Astrocyte (in vitro differentiated cells and primary cell): ENCODE measurements at places on chromosomes 4 and X.
A peak's percentile ranks its signal among the peaks of the same experiment; 100 is the strongest.

GRCh38 chr4:7807351-7807921 lies 132.2 kb downstream of the AFAP1 start:
- peaks cover 40% of the 10 kb centered on the region for H3K4me1 ChIP-seq
- DNase-seq, result no peak
- no peak overlapping the region for H3K4me3 ChIP-seq
- H3K27me3 ChIP-seq, result no peaks in the 10 kb centered on the region

- no peak overlapping the region for H3K27ac ChIP-seq
- H3K36me3 ChIP-seq, result no peaks in the 10 kb centered on the region
- no peaks in the 10 kb centered on the region for H3K4me1 ChIP-seq
- DNase-seq, result no peak
- H3K27me3 ChIP-seq, result no peaks in the 10 kb centered on the region
These were observed 145.1 kb upstream of the ARHGEF9 start for GRCh38 chrX:63930140-63930539.

GRCh38 chrX:40871385-40872082 lies 136.2 kb upstream of the MED14 start:
- DNase-seq, result peak; percentile 37
- no peak overlapping the region for H3K27ac ChIP-seq
- peaks cover 15% of the 10 kb centered on the region for H3K4me1 ChIP-seq
- H3K36me3 ChIP-seq, result no peaks in the 10 kb centered on the region
- H3K4me3 ChIP-seq, result no peak overlapping the region

- H3K36me3 ChIP-seq, result no peaks in the 10 kb centered on the region
- peaks cover 7% of the 10 kb centered on the region for H3K4me1 ChIP-seq
- no peaks in the 10 kb centered on the region for H3K27me3 ChIP-seq
- H3K27ac ChIP-seq, result no peak overlapping the region
These were observed 82.9 kb downstream of the ANKRD50 start for GRCh38 chr4:124629681-124630080.

DNA sequence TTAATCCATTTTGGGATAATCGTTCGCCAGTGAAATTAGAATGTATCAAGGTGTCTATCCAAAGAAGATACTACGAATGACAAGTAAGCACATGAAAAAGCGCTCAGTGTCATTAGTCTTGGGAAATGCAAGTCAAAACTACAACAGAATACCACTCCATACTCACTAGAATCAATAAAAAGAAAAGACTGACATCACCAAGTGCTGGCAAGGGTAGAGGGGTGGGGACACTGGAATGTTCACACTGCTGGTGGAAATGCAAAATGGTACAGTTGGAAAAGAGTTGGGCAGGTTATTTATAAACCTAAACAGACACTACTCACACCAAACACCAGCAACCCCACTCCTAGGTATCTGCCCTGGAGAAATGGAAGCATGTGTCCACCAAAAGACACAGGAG lies 11.2 kb downstream of the WDR1 start:
- peaks cover 78% of the 10 kb centered on the region for H3K4me1 ChIP-seq
- peak overlapping the region; percentile 51 for H3K27ac ChIP-seq
- H3K27me3 ChIP-seq, result no peaks in the 10 kb centered on the region
- DNase-seq, result no peak

DNA sequence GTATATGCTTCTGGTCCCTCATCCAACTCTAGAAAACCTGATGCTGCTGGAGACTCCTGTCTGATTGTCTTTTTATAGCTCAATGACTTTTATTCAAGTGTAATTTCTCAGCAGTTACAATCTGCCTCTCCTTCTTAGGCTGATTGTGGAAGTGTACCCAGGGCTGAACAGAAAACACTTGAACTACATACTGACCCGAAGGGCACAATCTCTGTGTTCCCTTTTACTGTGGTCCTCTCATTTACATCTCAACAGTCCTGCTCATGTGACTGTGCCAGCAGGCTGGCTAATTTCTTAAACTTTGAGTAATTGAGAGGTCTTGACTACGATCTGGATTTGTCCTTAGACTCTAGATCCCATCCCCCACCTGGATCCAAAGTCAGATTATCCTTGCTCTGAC lies 863.4 kb downstream of the PDHA2 start:
- no peak overlapping the region for H3K4me3 ChIP-seq
- H3K27ac ChIP-seq, result no peak overlapping the region
- no peaks in the 10 kb centered on the region for H3K27me3 ChIP-seq
- no peaks in the 10 kb centered on the region for H3K4me1 ChIP-seq

DNA sequence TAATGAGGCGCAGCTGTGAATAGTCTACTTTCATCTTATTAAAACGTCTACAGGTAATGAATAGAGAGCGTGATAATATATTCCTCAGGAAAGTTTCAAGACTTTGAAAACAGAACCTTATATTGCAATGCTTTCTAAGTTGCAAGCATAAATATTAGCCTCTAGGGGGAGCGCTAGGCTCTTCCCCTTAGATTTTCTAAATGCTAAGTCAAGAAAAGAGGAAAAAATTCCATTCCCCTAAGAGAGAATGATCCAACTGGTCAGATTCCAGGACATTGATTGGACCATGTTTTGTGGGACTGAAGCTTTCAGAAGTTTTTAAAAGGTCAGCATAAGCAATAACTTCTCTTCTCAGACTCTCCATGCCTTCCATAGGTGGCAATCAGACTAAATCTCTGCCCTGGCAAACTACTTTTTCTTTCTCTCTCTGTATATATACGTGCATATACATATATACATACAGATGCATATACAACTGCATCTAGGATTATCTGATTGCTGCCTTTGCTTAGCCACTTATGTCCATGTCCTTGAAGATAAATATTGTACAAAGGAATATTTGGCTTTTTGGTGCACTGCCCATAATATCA lies 492.9 kb downstream of the INPP4B start:
- peak; percentile 63 for DNase-seq
- no peak overlapping the region for H3K4me3 ChIP-seq
- H3K27me3 ChIP-seq, result no peaks in the 10 kb centered on the region

DNA sequence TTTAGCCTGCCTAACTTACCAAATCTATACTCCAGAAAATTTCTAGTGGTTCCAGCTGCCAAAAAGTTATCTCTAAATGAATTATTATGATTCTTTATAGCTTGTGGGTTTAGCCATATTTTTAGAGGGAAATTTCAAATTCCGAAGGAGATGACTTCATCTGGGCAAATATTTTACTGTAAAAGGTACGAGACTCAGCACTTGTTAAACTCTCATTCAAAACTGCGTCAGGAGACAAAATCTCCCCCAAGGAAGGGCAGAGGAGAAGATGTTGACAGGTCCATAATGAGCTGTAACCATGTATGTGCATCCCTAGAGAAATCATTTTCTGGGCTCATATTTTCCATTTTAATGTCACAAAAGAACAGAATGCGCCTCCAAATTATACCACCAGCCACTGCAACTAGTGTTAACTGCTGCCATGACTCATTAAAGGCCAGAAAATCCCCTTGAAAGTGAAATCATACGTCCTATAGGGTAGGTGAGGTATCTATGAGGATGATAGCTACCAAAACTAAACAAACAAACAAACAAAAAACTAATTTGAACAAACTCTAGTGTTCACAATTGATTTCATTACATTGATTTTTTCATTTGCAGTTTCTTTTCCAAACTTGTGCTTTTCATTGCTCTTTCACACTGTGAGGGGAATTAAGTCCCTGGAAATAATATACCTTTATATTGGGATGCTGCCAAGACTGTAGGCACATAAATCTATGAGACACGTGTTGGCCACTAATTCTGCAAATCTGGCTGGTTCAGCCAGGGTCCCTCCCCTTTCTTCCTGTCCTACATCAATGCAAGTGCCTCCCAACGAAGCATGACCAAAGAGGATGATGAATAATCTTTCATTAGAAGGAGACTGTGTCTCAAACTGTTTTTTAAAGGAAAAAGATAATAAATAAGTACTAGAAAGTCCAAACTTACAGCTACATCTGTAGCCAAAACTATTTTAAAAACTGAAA lies 85.8 kb downstream of the ARHGAP6 start:
- no peaks in the 10 kb centered on the region for H3K4me1 ChIP-seq
- no peaks in the 10 kb centered on the region for H3K27me3 ChIP-seq
- no peak overlapping the region for H3K4me3 ChIP-seq
- H3K36me3 ChIP-seq, result no peaks in the 10 kb centered on the region
- DNase-seq, result no peak

- H3K4me1 ChIP-seq, result no peaks in the 10 kb centered on the region
- DNase-seq, result no peak
- no peaks in the 10 kb centered on the region for H3K36me3 ChIP-seq
- no peak overlapping the region for H3K4me3 ChIP-seq
- no peaks in the 10 kb centered on the region for H3K27me3 ChIP-seq
These were observed 384.8 kb downstream of the FAM133A start for GRCh38 chrX:94058728-94059382.

- H3K27me3 ChIP-seq, result no peaks in the 10 kb centered on the region
- no peak for DNase-seq
- H3K27ac ChIP-seq, result peak overlapping the region; percentile 85
- H3K36me3 ChIP-seq, result peaks cover 5% of the 10 kb centered on the region
- peaks cover 22% of the 10 kb centered on the region for H3K4me1 ChIP-seq
These were observed 481 bp downstream of the UTP3 start for GRCh38 chr4:70688795-70689231.

- H3K27ac ChIP-seq, result no peak overlapping the region
- no peaks in the 10 kb centered on the region for H3K27me3 ChIP-seq
- H3K4me3 ChIP-seq, result no peak overlapping the region
- DNase-seq, result no peak
These were observed 418.9 kb downstream of the CCSER1 start for GRCh38 chr4:90546114-90546513.

DNA sequence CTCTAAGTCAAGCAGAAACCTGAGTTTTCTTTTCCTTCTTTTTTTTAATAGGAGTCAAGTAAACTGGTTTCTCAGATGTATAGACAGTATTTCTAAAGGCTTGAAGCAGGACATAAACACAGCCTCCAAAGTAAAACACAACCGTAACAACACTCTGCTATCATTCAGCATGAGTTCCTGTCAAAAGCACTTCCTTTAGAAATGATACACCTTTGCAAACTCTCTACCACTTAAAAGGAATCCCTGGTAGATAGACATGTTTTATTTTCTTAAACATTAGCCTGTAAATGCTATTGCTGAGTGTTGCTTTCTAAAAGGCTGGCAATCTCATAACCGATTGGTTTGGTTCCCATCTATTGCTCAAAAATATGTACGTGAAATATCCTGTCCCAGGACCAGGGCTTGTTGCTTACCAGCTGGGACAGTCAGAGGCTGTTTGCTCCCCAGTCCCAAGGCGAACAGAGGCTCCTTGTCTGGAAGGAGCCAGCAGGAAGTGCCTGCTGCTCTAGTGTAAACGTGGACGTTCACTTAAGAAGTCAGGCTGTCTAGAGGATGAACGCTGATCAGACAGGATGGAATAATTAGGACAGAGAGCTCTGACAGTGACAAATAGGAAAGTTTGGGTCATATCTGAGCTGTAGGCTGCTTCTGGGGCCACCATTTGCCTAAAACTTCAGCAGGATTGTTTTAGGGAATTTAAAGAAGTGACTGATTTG lies 173.9 kb upstream of the KLF3 start:
- H3K36me3 ChIP-seq, result no peaks in the 10 kb centered on the region
- no peak overlapping the region for H3K27ac ChIP-seq
- H3K27me3 ChIP-seq, result no peaks in the 10 kb centered on the region
- H3K4me3 ChIP-seq, result no peak overlapping the region

DNA sequence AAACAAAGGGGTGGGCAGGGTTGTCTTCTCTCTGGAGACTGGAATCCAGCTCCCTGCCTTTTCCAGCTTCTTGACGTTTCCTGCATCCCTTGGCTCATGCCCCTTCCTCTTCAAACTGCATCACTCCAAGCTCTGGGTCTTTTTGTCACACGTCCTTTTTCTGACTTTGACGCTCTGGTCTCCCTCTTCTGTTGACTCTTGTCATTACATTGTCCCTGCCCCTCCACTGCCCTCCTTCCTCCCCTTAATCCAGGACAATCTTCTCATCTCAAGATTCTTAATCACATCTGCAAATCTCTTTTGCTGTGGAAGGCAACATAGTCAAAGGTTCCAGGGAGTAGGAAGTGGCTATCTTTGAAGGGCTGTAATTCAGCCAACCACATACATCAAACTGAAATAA lies 178.3 kb downstream of the TMA16 start:
- H3K36me3 ChIP-seq, result no peaks in the 10 kb centered on the region
- no peak for DNase-seq
- no peak overlapping the region for H3K27ac ChIP-seq

- H3K36me3 ChIP-seq, result no peaks in the 10 kb centered on the region
- H3K27me3 ChIP-seq, result no peaks in the 10 kb centered on the region
- no peak overlapping the region for H3K4me3 ChIP-seq
- H3K4me1 ChIP-seq, result peaks cover 4% of the 10 kb centered on the region
- DNase-seq, result no peak
- no peak overlapping the region for H3K27ac ChIP-seq
These were observed 130.5 kb upstream of the TTC29 start for GRCh38 chr4:147076179-147076578.

DNA sequence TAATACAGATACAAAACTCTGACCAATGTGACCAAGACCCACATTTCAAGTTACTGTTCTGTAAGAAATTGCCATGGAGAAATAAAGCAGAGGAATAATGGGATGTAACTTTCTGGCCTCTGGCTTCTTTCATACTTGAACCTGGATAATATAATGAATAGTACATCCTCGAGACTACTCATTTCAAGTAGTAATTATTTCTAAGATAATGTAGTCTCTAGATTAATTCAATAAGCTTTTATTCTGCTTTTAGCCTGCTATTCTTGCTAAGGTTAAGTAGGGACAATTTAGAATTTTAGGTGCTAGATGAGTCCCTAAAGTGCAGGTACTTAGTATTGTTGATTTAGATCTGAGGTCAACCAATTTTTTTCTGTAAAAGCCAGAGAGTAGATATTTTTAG lies 178.7 kb upstream of the IL15 start:
- no peak for DNase-seq
- no peaks in the 10 kb centered on the region for H3K36me3 ChIP-seq
- no peaks in the 10 kb centered on the region for H3K27me3 ChIP-seq
- no peak overlapping the region for H3K4me3 ChIP-seq

DNA sequence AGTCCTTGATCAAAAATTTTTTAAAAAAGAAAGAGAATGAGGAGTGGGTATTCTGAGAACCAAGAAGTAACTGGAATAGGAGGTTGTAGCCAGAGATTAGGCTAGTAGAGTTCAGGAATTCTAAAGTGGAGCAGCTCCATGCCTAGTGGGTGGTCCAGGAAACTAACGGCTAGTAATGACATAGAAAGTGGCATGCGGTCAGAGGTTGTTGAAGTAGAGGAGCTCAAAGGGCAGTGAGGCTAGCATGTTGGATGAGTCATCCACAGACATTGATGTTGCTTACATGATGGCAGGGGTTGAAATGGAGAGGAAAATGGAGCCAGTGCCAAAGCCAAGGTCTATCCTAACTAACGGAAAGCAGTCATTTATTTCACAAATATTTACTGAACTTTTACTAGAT lies 42.1 kb downstream of the TEX13B start:
- H3K4me3 ChIP-seq, result no peak overlapping the region
- DNase-seq, result no peak
- H3K36me3 ChIP-seq, result no peaks in the 10 kb centered on the region
- no peaks in the 10 kb centered on the region for H3K27me3 ChIP-seq
- no peaks in the 10 kb centered on the region for H3K4me1 ChIP-seq

DNA sequence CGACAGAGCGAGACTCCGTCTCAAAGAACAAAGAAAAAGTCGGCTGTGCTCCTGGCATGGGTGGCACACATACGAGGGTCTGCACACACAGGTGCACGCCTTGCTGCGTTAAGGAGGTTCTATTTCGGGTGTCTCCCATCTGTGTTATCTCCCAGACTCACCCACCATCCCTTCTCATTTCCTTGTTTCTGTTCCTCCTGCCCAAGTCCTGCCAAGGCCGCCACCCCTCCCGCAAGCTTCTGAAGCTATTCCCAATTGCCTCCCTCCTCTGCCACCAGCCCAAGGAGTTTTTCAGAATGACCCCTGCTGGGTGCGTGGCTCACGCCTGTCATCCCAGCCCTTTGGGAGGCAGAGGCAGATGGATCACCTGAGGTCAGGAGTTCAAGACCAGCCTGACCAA lies 6.0 kb upstream of the IL3RA start:
- no peaks in the 10 kb centered on the region for H3K4me1 ChIP-seq
- no peak overlapping the region for H3K4me3 ChIP-seq
- H3K36me3 ChIP-seq, result no peaks in the 10 kb centered on the region
- H3K27me3 ChIP-seq, result no peaks in the 10 kb centered on the region
- no peak overlapping the region for H3K27ac ChIP-seq
- DNase-seq, result no peak
